ENCODE measurements at places on chromosomes 13 and 19. TPM values are rescaled to one million over a fixed set of nuclear protein-coding genes. Genes with fewer than 3 reads are reported as not detected.

DNA sequence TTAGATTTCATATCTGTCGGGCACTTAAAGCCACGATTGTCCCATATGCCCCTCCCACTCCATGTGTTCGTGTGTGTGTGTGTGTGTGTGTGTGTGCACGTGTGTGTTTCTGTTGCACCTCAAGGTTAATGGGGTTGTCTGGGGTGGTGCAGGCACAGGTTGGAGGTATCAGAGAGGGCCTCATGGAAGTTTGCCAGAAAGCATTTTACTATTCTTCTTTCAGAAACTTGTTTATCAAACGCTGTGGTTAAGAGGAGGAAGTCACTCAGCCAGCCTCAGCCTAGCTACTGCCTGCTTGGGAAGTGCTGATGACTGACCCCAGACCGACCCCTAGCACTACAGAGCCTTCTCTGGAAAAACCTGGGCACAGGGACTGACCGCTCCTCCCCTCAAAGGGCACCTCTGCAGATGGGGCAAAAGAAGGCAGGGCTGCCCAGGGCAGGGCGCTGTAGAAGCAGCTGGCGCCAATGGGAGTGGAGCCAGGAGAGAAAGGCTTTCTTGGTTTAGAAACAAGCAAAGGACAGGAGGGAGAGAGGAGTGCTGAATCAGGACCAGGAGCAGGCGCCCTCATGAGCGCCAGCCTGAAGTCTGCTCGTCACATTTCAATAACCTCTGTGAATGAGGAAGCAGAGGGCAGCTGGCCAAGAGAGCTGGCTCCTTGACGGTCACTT is 3.9 kb downstream of the SIAH3 start:
- no peak for DNase-seq

DNA sequence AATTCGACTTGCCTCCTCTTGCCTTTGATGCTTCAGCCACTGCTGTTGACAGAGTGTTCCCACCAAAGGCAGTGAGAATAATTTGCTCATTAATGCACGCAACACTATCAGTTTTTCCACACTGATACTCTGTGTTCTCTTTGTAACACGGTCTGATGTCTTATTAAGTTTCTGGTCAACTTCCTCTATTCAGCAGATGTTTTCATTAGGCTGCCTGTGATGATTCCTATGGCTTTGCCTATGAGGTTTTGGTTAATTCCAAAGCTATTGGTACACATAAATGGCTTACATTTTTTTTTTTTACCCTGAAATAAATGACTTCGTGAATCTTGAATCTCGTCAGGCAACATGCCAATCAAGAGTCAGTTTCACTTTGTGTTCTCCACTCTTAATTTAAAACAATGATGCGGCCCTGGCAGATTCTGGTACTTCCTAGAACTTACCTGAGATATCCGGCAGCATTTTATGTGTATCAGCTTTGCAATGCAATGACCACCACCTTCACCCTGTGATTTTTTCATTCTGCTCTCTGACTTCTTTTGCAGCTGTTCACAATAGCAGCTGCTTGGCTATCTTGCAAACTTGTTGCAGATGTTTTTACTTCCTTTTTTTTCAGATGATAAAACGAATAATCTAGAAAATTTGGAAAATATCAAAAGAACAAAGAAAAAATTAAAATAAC is 27.5 kb upstream of the KL start:
- no peak for DNase-seq

DNA sequence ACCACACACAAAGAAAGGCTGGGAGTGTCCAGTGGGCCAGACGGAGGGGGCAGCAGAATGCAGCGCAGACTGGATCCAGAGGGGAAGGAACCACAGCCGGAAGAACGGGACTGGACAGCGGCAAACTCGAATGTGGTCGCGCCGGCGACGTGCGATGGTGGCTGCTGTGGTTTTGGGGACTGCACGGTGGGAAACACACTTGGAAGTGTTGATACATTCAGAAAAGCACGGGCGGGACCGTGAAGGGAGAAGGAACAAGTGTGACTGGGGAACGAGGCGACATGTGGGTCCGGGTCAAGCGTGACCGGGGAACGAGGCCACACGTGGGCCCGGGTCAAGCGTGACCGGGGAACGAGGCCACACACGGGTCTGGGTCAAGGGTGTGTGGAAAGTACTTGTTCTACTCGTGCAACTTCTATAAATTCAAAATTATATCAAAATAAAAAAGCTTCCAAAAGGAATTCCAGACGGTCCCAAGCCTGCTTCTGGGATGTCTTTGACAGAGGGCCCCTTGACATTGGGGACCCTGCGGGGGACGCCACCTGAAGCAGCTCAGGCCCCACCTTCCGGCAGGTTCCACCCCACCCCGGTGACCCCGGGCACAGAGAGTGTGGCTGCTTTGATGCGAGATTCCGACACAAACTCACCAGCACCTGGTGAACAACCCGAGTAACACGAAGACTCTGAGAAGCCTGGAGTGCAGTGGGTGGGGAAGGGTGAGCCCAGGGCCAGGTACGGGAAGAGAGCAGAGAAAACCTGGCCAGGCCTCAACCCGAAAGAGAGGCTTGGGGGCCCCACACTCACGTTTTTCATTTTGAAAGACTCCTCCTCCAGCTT is 25.1 kb upstream of the C13orf46 start:
- no peak for DNase-seq

- no peak for DNase-seq
These were observed 18.0 kb upstream of the PLPP2 start for GRCh38 chr19:309206-309565.

GRCh38 chr19:1819341-1820255 is 7.5 kb upstream of the ATP8B3 start:
- no peak for DNase-seq

DNA sequence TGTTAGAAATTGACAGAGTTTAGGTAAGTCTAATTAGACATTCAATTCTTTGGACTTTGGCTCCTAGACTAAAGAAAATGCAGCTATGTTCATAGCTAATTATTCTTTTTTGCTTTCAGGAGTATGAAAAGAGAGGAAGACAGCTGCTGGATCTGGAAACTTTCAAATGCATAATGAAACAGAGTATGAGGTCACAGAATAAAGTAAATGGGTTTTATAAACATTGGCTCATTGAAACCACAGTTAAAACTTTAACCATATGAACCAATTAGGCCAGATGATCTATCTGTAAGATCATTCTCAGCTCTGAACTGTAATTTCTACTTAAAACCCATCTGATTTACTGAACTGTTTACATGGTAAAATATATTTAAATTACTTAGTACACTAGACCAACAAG is 82.7 kb downstream of the TEX26 start:
- no peak for DNase-seq

DNA sequence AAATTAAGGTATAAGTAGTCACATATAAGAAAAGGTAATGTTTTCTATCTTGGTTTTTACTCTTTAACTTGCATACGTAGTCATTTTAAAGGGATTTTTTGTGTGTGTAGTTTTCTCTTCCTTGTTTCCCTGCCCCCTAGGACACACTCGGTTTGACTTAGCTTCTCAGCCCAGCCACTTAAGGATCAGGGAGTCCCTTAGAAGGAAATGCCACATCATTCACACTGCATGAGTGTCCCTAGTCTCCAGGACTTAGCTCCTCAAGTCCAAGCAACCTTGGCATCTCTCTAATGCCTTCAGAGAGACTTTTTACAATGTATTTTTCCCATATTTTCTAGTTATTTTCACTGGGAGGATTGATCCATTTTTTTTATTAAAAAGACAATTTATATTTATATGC is 1407.7 kb downstream of the EFNB2 start:
- no peak for DNase-seq

DNA sequence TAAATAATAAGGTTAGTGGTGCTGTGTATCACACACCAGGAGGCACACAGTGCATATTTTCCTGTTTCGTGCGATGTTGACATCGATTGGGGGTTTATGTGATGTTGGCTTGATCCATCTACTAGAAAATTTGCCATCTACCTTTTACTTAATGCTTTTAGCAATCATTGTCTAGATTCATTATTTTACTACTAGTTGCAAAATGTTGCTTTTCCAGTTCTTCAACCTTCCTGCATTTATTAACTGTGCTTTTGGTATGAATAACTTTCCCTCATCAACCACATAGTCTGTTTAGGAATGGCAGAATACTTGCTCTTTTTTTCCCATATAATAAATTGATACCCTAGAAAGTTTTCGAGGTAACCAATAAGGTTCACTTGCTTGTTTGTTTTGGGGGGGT is 17.5 kb downstream of the C13orf42 start:
- no peak for DNase-seq

DNA sequence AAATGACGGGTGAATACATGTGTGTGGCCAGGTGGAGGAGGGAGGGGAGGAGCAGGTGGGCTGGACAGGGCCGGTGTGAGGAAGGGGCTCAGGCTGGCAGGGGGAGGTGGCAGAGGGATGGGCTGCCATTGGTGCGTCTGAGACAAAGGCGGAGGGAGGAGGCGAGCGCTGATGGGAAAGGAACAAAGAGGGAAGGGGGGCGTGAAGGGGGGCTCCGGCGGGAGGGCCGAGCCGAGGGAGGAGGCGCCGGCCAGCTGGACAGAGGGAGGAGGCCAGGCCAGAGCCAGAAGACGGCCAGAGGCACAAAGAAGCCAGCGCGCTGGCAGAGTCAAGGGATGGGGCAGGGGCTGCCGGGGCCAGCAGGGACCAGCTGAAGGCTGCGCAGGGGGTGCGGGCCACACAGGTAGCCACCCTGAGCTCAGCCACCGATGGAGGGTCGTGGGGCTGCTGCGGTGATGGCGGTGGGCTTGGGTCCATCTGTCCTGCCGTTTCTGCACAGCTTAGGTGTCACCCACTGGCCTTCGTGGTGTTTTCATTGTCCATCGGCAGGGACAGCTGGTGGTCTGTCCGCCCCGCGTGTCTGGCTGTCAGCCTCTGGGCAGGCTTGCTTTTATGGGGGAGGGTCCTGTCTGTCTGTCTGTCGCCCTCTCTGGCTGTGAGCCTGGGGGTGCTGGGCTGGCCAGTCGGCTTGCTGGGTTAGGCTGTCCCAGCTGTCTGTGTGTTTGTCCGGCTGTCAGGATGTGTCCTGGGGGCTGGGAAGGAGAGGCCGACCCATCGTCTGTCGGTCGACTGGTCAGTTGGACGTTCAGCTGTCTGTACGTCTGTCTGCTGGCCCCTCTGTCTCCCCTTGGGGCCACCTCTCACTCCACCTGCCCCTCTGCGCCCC is 2.2 kb downstream of the APC2 start:
- no peak for DNase-seq

The NLRP11 gene
- total RNA-seq, result not detected

The LGALS7B gene
- not detected for total RNA-seq

The NALCN gene
- total RNA-seq, result 6.2 TPM

The COL5A3 gene
- 6.8 TPM for total RNA-seq

The KLHL1 gene
- total RNA-seq, result not detected

The GFY gene
- total RNA-seq, result not detected

The POSTN gene
- 108 TPM for total RNA-seq

The EDNRB gene
- 52.1 TPM for total RNA-seq

The GEMIN7 gene
- total RNA-seq, result 11.3 TPM

Data from right atrium auricular region (tissue), 2 donors.